ENCODE measurements at places on chromosomes 7 and 10.

DNA sequence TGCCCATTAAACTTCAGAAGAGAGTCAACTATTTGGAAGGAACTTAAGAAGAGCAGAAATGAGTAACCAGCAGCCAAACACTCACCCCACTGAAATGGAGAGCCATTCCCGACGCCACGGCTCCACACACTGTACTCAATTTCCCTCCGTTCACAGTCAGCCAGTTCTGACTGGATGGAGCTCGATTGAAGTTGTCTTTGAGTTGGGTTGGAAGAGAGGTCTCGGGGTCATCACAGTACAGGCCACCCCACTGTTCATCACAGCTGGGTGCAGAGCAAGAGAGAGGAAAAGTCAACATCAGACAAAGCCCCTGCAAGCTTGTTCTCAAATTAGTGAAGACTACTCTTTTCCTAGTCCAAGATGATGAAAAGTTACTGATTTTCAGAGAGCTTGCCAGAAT lies 75.9 kb upstream of the SLC26A5 start:
- DNase-seq, result no peak

GRCh38 chr10:92291921-92292845 lies 1.2 kb downstream of the MARCHF5 start:
- DNase-seq, result peak; percentile 16

GRCh38 chr10:12369982-12370381 lies 20.6 kb downstream of the CAMK1D start:
- no peak for DNase-seq

DNA sequence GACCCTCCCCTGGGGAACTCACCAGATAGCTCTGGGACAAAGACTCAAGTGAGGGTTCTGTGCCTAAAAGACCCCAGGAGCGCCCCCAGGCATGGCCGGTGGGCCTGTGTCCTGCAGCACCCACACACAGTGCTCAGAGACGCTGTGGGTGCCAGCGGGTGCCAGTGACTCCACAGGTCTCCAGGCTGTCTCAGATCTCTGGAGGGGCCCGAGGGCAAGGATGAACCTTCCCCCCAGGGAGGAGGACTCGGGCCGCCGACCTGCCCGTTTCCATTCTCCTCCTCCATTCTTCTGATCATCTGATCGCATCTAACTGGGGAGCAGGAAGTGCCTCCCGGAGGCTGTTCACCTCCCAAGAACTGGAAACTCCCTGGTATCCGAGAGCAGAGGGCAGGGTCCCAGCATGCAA lies 980 bp downstream of the ADAM8 start:
- DNase-seq, result no peak

GRCh38 chr7:45055594-45056219 lies 33.1 kb downstream of the NACAD start:
- DNase-seq, result no peak

- DNase-seq, result no peak
Observed at GRCh38 chr7:115552766-115553165, 477.8 kb downstream of the TFEC start.

DNA sequence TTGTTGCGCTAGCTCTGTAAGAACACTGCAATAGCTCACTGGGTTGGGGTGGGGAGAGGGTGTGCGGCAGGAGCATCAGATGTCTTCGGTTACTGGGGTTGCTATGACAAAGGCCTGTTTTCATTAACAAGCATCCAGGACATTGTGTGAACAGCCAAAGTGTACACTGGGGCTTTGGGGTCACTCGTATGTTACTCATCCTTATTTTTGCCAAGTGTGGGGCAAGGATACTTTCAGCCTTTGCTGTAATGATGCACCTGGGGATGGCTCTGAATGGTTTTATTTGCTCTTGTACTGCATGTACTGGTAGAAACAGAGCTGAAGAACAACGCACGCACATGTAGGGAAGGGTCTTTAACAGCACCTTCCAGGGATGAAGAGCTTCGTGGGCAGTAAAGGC lies 73.0 kb upstream of the AFAP1L2 start:
- DNase-seq, result no peak

- DNase-seq, result no peak
Observed at GRCh38 chr7:28292834-28293526, 112.4 kb upstream of the JAZF1 start.

- no peak for DNase-seq
Observed at GRCh38 chr10:111565542-111565941, 488.7 kb downstream of the ADRA2A start.

DNA sequence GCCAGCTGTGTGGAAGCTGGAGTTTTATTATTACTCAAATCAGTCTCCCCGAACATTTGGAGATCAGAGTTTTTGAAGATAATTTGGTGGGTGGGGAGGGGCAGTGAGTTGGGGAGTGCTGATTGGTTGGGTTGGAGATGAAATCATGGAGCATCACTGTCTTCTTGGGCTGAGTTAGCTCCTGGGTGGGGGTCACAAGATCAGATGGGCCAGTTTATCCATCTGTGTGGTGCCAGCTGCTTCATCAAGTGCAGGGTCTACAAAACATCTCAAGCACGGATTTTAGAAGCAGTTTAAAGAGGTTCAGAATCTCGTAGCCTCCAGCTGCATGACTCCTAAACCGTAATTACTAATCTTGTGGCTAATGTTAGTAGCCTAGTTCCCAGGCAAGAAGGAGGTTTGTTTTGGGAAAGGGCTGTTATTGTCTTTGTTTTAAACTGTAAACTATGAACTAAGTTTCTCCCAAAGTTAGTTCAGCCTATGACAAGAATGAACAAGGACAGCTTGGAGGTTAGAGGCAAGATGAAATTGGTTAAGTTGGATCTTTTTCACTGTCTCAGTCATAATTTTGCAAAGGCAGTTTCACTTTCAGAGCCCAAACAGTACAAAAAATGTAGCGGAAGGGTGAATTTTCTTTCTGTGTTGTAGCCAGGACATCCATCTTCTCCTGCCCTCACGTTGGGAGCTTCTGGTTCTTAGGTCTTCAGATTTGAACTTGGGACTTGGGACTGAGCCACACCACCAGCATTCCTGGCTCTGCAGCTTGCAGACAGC lies 43.1 kb downstream of the KLF6 start:
- DNase-seq, result no peak

DNA sequence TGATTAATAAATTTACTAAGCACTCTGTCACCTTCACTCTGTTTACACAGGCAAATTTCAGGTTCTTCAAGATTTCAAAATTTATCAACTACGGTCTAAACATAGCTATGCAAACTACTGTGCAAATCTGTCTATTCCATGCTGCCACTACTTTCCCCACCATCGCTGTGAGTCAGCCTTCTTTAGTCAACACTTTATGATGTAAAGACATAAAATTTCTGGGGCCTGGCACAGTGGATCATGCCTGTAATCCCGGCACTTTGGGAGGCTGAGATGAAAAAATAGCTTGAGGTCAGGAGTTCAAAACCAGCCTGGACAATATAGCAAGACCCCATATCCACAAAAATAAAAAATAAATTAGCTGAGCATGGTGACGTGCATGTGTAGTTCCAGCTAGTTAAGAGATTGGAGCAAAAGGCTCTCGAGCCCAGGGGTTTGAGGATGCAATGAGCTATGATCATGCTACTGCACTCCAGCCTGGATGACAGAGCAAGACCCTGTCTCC lies 42.6 kb downstream of the CNOT4 start:
- DNase-seq, result no peak

GRCh38 chr10:89379103-89379502 lies 1.2 kb downstream of the IFIT1B start:
- no peak for DNase-seq

DNA sequence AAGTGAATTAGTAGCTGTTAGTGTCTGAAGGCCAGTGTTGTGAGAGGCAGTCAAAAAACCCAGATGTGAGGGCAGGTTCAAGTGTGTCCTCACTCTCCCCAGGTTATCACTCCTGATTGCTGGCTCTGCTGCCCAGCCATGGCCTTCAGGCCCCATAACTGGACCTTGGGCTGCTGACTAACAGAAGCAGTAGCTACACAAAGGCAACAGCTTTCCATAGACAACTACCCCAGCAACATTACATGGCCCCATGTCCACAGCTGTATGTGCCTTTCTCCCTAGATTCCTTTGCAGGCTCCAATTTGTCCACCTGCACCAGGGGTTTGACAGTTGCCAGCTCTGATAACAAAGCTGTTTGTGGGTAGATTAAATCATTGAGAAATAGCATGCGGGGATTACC lies 297.8 kb downstream of the ARL4A start:
- DNase-seq, result no peak
